ENCODE measurements at places on chromosomes 4 and X.

- DNase-seq: no peak
Measured at GRCh38 chrX:109472939-109473735, 8.7 kb downstream of the GUCY2F start.

DNA sequence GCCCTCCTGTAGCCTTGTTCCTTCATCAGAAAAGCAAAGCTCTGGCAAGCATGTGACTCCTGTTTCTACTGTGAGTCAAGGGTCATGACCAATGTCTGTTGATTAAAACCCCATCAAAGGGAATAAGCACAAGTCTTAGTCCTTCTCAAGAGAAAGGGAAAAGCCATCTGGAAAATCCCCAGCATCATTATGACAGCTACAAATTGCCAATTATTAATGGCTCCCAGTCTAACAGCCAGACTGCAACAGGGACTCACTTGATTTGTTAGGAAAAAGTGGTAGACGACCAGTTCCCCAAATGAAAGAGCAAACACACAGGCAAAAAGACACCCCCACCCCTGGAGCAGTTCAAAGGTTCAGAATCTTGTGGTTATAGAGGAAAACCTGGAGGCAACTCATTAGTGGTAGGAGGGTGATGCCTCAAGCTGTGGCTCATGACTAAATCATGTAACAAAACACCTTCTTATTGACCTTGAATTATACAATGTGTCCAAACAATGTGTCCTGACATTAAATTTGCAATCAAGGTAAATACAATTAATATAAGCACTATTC, 315.7 kb downstream of the HNRNPD start:
- no peak for DNase-seq

DNA sequence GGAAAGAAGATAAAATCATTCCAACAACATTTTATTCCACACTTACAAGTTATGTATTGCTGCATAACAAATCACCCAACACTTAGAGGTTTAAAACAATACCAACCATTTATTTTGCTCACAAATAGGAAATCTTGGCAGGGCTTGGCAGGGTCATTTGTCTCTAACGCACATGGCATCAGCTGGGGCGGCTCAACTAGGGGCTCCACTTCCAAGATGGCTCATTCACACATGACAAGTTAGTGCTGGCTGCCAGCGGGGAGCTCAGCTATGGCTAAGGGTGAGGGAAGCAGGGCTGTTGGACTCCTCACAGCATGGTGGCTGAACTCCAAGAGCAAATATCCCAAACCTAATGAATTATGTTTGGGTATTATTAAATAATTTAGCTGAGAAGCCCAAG, 377.0 kb downstream of the ZNF674 start:
- no peak for DNase-seq

DNA sequence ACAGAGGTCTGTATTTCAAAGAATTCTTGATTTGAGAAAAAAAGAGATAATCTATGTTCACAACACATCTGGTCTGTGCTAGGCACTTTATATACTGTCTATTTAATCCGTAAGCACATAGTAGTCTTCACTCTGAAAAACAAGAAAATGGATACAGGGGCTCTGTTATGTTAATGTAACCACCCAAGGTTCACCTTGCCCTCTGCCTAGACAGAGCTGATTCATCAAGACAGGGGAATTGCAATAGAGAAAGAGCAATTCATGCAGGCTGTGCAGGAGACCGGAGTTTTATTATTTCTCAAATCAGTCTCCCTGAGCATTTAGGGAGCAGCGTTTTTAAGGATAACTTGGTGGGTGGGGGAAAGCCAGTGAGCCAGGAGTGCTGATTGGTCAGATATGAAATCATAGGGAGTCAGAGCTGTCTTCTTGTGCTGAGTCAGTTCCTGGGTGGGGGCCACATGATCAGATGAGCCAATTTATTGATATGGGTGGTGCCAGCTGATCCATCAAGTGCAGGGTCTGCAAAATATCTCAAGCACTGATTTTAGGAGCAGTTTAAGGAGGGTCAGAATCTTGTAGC, 92.9 kb upstream of the TNIP3 start:
- DNase-seq: peak; percentile 3

GRCh38 chr4:182973511-182973911, 56.3 kb upstream of the DCTD start:
- no peak for DNase-seq

GRCh38 chr4:3836756-3837601, 70.8 kb downstream of the ADRA2C start:
- no peak for DNase-seq

All from CD4-positive, alpha-beta T cell treated with Interleukin-2 at 100 ng/mL for 4 hours (primary cell).